Activated T-helper 17 cell treated with anti-CD3 and anti-CD28 coated beads, Interleukin-2, amount 50 U/mL, for 72 hours (primary cell): ENCODE measurements at places on chromosomes 7 and 10.

DNA sequence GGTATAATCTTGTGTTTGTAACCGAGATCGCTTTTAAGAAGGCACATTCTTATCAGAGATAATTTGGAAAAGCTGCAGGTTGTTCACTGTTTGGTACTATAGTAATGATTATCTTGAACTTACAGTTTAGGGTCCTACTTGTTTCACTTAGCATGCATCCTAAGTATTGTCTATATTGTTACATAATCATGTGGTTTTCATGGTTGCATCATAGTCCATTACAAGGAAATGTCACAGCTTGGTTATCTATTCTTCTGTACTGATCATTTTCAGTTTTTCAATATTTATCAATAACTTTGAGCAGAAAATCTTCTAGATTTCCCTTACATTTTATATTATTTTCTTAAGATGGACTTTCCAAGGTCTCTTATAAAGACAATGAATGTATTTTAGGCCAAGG is 116.3 kb downstream of the PLPP4 start:
- no peak for ATAC-seq

DNA sequence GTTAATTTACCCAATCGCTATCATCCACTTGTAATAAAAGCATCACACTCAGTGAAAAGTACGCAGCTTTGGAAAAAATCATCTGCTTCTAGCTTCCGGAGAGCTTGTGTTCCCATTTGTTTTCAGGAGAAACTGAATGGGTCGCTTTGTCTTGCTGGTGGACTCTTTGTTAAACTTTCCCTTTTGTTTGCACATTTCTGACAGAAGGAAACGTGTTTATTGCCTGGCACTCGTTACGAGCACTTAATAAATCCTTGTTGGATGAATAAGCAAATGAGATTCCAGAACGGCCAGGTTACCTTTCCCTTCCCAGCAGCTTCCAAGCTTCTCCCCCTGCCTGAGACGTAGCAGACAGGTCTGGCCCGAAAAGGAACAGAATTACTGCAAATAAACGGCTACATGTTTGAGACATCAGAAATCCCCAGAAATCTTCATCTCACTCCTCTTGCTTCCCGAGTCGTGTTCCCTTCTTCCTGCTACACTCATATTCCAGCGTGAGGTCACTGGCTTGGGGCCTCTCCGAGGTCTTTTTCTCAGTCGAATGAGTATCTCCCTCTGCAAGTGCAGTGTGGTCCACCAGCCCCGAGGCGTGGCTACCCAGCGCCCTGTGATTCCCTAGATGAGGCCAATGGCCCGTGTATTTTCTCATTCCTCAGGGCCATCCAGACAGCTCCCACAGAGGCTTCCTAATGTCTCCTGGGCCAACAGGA is 167.2 kb downstream of the FRMD4A start:
- ATAC-seq, result no peak

DNA sequence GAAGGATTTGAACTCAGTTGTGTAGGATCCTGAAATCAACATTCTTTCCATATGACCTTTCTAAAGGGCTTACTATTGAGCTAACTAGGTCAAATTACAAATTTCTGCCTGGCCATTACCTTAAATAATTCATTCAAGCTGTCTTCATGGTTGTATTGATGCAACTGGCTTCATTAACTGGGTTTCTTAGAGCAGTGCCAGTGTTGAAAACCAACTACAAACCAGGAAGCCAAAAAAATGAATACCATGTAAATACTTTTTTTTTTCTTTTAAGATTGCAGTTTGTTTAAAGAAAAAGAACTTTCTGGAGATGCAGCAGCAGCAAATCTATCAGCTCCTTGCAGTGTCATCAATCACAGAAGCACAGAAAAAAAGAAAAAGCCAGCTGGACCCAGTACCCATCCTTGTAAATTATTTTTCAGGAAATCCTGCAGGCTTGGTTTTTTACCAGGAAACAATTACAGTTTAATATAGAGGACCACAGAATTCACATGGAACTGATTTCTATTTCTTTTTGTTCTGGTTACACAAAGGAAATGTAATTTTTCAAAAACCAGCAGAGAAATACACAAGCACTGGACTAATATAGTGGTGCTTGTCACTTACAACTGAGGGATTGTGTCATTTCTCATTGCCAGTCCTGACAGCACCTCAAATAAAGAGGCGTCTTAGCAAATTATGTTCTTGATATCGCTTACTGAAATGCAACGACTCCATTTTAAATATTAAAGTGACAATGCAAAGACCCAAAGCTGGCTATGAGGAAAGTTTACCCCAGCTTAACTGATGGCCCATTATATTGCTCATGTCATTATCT is 131.9 kb downstream of the TMEM26 start:
- no peak for ATAC-seq

DNA sequence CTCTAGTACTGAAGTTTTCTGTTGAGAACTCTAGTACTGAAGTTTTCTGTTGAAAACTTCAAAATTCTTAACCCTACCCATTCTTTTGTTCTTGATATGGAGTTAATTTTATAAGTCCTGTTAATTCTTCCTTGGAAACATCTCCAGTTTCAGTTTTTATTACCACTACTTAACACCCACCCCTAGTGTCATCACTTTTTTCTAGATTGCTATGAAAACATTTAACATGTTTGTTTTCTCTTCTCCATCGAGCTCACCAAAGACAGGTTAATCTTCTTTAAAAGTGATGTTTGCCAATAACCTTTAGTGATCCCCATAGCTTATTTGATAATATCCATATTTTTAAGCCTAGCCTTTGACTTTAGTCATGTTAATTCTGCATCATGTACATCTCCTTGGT is 147.9 kb downstream of the PPP1R9A start:
- no peak for ATAC-seq

DNA sequence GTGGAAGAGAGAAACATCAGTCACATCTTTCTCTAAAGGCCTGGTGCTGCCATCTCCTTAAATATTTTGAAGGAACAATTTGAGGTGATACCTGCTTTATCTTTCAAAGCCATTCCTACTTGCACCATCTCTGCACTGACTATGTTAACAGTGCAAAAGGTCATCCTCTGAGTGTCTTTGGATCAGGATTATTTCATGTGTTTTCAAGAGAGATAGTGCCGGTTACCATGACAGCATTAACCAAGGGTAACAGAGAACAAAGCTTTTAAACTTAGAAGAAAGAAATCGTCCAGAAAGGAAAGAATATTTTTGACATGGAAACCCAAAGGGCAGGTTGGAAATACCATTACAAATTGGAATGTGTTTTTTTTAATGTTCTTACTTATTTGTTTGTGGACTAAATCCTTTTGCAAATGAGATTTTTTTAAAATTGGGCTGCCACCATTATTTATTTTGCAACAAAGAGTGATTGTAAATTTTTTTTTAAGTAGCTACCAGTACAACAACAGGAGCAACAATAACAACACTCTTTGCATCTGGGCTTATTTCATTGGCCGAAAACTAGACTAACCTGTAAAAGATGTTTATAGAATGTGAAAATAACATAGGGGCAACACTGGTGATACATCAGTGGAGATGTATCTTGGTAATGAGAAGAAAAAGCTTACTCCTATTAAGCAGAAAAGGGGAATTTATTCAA is 234.2 kb downstream of the CREB5 start:
- ATAC-seq, result no peak

- no peak for ATAC-seq
Observed at GRCh38 chr10:130570074-130570473, 433.9 kb downstream of the GLRX3 start.

DNA sequence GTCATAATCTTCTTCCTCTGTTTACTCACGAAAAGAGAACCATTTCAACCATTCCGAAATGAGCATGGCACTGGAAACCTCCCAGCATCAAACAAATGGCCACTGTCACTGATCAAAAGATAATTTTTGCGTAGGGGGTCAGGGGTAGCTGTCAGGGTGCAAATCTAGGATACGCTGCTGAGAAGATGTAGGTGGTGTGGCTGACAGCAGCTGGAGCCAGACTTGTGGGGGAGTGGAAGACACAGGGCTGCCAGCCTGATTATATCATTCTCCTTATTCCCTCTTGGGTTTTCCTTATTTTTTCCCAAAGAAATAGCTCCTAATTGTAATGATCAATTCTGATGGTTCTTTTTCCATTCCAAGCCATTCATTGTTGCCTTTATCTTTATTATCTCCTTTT is 266.1 kb downstream of the SORCS1 start:
- ATAC-seq, result no peak

DNA sequence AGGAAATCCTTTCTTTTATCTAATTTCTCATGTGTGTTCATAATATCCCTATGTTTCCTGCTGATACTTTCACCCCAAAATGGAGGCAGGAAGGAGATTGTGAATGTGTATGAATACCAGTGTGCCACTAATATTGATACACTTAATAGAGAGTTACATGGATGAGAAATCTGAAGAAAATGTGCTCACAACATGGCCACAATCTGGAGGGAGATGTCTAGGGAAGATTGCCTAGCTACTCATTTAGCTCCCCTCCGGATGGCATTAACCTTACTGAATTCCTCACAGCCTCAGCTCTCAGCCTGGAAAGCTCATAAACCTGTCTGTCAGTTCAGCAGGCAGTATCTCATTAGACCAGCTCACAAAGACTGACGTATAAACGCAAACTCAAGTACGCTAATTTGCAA is 23.4 kb upstream of the DMTF1 start:
- no peak for ATAC-seq

- peak; percentile 96 for ATAC-seq
Observed at GRCh38 chr7:16739863-16740622, 13.5 kb upstream of the TSPAN13 start.

DNA sequence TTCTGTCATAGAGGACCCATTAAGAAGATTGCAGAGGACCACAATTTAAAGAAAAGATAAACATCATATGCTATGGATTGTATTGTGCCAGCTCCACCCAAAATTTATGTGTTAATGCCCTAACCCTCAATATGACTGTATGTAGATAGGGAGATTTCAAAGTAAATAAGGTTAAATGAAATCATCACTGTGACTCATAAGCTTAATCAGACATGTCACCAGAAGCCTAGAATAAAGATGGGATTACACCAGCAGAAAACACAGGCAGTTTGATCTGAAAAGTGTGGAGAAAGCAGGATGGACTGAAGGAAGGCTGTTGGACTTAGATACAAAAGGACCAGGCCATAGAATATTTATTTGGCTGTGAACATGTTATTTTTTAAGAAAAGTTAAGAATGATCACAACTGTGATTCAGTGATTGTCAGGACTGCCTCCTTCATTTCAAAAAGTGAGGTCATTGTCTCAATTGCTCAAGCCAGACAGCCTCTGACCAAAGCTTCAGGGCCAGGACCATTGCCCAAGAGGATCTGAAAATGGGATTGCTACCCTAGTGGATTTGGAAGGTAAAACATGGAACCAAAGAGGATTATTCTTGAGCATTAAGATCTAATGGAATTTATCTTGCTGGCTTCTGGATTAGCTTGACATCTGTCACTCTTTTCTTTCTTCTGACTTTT is 270.8 kb upstream of the POM121L12 start:
- no peak for ATAC-seq

- ATAC-seq, result no peak
Observed at GRCh38 chr10:17527514-17528146, 73.2 kb upstream of the ST8SIA6 start.

GRCh38 chr10:10798864-10799192 is 218.8 kb upstream of the CELF2 start:
- no peak for ATAC-seq

DNA sequence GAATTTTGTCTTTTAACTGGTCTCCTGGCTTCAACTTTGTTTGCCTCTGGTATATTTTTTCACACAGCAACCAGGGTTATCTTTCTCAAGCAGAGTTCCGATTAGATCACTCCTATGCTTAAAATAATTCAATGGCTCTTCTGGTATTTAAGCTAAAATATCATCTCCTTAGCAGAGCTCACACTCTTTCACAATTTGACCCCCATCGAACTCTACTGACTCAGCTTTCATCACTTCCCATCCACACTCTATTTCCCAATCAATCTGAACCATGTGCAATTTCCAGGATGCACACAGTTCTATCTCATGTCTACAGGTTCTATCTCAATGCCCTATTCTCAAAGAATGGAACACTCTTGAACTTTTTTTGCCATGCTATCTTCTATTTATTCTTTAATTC is 809.5 kb downstream of the GRID1 start:
- no peak for ATAC-seq

DNA sequence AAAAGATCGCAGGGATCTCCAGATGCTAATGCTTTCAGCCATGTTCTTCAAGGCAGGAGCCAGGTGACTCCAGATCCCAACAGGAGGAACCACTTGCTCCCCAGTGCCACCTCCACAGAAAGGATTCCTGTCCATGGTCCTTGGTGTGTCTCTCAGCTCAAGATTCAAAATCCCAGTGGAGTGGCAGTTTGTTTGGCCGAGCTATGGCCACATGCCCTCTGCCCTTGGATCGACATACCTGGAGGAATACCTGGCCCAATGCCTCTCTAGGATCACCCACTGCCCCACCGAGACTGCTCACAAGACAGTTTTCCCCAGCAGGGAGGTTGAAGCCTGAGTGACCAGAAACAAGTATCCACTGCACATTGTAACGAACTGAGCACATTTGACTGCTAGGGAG is 3.9 kb upstream of the GPRIN2 start:
- no peak for ATAC-seq
